Karpas-422 (cell line): ENCODE measurements at places on chromosomes 6 and 20.
A peak's percentile ranks its signal among the peaks of the same experiment; 100 is the strongest.

GRCh38 chr20:37869334-37869861, 33.5 kb upstream of the VSTM2L start:
- no peak for DNase-seq

DNA sequence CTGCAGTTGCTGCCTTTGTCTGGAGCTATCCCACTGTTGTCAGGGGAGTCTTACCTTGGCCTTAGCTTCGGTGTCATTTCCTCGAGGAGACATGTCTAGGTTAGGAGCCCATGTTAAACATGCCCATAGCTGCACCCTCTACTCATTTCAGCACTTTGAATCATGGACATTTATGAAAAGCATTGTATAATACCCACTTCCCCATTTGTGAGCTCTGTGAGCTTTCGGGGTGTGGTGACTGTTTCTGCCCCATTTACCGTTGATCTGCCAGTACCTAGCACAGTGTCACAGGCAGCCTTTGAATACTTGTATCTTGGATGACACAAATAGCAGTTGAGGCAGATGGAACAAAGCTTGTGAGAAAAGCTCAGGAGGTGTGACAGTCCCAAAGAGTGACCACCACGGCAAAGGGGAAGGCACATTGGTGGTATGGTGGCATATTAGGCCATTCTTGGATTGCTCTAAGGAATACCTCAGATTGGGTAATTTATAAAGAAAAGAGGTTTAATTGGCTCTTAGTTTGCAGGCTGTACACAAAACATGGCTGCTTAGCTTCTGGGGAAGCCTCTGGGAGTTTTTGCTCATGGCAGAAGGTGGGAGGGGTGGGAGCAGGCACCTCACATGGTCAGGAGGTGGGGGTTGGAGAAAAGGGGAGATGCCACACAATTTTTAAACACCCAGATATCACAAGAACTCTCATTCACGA, 42.0 kb downstream of the JARID2 start:
- peak; percentile 66 for DNase-seq

DNA sequence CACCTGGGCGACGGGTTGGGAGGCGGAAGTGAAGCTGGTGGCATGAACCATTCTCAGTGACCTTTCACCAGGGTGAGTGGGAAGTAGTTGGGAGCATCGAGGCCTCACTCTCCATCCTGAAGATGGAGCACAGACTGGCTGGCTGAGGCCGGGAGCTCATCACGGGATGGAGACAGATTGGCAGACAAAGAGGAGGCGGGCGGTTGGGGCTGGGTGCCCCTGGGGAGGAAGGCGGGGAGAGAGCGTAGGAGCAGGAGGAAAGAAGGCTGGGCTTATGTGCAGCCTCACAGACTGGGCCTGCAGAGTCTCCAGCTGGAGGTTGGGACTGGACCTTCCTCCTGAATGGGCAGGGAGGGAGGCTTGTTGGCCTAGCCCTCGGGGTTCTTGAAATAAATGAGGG, 44.2 kb upstream of the SCRT2 start:
- DNase-seq, result no peak

DNA sequence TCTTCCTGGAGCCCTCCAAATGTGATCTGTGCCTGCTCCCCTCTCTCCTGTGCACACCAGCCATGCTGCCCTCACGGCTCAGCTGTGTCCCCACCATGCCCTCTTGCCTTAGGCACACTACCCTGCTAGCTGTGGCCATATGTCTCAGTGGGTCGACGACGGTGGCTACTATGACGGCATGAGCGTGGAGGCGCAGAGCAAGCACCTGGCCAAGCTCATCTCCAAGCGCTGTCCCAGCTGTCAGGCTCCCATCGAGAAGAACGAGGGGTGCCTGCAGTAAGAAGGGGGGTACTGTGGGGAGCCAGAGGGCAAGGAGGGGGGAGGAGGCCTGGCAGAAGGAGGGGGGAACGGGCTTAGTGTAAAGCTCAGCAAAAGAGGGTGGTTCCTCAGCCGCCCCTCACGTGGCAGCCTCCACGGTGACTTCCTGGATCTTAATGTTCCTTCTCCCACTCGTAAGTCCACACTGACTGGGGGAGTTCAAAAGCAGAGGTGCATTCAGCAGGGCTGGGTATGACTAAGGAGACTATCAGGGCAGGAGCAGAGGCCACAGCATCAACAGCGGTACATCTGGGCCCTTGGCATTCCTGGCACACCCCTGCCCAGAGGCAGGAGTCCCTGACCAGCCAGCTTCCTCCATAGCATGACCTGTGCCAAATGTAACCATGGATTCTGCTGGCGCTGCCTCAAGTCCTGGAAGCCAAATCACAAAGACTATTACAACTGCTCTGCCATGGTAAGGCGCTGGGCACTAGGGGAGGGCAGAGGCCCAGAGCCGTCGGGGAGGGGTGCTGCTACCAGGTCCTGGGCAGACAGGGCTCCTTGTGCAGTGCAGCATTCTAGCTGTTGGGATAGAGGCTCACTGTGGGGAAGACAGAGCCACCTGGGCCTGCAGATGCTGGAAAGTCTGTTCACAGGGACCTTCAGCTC, 8.0 kb downstream of the DNPH1 start:
- DNase-seq, result no peak

DNA sequence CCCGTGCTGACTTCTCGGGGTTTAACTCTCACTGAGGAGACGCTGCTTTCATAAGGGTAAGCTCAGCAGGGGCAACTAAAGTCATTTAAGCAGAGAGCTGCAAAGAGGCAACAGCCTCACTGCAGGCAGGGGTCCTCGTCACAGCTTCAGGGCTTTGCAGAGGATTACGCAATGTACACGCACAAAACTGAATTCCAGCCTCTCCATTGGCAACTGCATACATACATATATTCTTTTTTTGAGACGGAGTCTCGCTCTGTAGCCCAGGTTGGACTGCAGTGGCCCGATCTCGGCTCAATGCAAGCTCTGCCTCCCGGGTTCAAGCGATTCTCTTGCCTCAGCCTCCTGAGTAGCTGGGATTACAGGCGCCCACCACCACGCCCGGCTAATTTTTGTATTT, 2.4 kb downstream of the GMEB2 start:
- DNase-seq, result no peak

DNA sequence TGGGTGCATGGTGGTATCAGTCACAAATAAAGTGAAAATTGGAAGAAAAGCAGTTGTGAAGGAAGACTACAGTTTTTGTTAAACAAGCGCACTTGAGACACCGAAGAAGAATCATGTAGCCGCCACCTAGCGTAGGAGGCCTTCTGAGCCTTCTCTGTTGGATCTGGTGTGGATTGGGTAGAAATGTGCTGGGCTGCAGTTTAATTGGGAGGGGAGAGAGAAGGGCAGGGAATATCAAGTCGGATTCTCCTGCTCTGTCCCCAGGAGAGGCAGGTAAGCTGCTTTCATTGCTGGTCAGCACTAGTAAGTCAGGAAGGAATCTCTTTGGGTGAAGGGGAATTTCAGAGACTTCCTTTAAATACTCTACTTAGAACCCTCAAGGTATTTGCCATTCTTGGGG, 1.2 kb upstream of the FABP7 start:
- no peak for DNase-seq

- peak; percentile 70 for DNase-seq
These were observed 155.4 kb downstream of the NRN1 start for GRCh38 chr6:5851261-5851757.

DNA sequence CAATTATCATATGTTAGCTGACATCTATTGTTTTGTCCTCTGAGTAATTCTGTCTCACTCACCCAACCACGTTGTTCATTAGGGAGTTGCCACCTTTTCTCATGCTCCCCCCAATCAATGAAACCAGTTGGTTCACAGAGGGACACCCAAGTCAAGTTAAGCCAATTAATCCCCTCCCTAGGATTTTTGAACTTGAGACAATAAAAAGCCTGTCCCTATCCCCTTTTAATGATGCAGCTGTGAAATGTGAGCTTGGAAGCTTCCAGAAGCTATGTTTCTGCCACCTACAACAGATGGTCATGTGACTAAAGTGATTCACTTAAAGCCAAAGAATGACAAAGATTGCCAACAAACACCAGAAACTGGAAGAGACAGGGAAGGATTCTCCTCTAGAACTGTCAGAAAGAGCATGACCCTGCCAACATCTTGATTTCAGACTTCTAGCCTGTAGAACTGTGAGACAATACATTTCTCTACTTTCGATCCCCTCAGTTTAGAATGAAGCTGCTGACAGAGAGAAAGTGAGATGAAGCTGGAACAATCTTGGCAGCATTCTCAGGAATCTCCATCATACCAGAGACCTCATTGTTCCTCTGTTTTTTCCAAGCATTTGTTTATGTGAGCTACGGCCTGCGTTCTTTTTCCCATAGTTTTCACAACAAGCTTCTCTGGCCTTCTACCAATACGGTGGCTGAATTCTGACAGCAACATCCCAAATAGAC, 57.8 kb upstream of the TPD52L1 start:
- no peak for DNase-seq

GRCh38 chr6:131205481-131206244, 70.4 kb downstream of the AKAP7 start:
- no peak for DNase-seq

GRCh38 chr20:34468951-34469350, 47.3 kb upstream of the DYNLRB1 start:
- no peak for DNase-seq

DNA sequence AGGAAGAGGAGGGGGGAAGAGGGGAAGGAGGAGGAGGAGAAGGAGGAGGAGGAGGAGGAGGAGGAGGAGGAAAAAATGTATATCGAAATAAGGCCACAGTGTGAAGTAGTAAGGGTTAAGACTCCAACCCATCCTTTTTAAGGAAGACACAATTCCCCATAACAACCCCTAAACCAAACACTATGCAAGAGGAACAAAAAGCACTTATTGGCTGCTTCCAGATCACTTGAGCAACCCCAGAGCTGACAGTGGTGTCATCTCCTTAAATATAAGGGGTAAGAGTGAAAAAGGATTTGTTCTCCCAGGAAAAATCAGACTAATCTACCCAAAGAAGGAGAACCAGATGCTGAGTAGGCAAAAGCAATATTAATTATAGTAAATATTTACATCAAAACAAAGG, 169.1 kb upstream of the SASH1 start:
- DNase-seq, result no peak

DNA sequence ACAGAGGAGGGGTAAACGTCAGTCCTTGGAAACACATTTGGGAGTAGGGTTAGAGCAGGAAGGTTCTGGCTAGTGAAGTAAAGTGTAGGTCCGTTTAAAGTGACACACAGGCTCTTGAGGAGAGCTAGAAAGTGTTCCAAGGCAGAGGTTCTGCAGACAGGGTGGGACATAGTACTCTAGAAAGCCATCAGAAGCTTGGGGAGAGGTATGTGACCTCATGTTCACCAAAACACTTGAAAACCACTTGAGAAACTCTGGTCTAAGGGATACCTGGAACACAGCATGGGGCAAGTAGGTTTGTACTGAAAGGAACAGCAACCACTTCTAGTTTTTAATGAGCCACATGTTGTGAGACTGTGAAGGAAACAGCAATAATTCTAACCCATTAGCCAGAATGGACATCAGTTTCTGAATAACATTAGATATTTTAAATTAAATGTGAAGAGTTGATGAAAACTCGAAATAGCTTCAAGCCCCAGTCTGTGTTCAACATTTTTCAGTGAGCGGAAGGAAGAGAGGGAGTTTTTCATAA, 49.0 kb downstream of the SOBP start:
- DNase-seq, result no peak

DNA sequence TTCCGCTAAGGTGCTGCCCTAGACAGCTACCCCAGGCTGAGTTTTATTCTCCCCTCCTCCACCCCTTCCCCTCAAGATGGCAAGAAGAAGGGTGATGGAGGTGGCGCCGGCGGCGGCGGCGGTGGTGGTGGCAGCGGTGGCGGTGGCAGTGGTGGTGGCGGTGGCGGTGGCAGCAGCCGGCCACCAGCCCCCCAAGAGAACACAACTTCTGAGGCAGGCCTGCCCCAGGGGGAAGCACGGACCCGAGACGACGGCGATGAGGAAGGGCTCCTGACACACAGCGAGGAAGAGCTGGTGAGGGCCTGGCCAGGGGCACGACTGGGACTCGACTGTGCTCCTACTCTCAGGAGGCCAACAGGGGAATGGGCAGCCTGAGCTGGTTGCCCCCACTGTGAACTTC, 35.1 kb downstream of the EIF2S2 start:
- no peak for DNase-seq

GRCh38 chr20:33099843-33100538, 20.5 kb downstream of the BPIFB4 start:
- peak; percentile 47 for DNase-seq

GRCh38 chr20:33687370-33687915, 1.3 kb upstream of the E2F1 start:
- no peak for DNase-seq

GRCh38 chr20:1842281-1842680, 52.9 kb upstream of the SIRPA start:
- DNase-seq, result no peak

- DNase-seq, result peak; percentile 63
These were observed 32.5 kb upstream of the SYNCRIP start for GRCh38 chr6:85675030-85675819.

DNA sequence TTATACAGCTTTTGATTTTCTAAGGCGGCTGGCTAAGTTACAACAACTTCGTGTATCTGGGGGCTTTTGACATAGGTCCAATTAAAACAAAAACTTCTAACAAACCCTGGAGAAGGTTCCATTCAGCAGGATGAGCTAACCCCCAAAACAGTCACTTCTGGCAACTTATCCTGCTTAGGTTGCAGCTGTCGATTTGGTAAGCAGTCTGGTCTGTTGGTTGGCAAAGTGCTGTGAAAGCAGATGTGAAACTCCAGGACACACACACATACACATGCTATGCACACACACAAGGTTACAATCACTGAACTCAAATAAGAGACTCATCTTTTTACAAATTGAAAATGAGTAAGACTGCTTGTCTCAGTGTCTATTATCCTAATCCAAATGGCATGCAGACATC, 119.0 kb upstream of the STMND1 start:
- DNase-seq, result no peak

DNA sequence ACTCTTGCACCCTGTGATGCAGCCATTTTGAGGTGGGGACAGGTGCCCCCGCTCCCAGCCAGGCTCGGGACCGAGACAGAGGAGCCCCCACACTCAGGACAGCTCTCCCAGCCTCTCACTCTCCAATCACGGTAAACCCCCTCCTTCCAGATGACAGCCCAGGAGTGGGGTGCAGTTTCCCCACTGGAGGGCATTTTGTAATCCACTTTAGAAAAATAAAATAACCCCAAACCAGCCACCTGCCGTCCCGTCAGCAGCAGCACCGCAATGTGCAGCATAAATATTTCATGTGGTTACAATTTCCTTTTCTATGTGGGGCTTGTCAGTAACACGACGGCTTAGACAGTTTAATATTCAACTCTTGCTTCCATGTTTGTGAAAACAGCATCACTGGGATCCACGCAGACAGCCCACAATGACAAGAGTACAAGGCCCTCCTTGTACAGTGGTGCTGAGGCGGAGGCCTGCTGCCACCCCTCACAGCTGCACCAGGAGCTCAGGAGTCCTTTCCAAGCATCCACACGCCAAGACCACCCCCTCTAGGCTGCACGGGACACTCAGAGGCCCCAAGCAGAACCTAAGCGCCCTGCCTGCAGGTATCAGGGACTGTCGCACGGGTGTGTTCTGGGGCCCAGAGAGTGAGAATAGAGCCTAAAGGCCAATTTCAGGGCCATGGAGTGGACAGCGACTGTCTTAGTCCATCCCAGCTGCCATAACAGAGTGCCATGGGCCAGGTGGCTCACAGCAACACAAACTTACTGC, 116.7 kb downstream of the JPH2 start:
- DNase-seq, result no peak

GRCh38 chr6:157488058-157488457, 107.1 kb downstream of the ZDHHC14 start:
- DNase-seq, result no peak

GRCh38 chr20:41476013-41476441, 109.4 kb upstream of the EMILIN3 start:
- DNase-seq, result no peak
